ENCODE measurements at places on chromosomes 11 and 22.

GRCh38 chr11:110069158-110069737 is 23.9 kb upstream of the ZC3H12C start:
- DNase-seq, result peak; percentile 37

GRCh38 chr11:89184021-89184420 is 6.3 kb downstream of the TYR start:
- no peak for DNase-seq

DNA sequence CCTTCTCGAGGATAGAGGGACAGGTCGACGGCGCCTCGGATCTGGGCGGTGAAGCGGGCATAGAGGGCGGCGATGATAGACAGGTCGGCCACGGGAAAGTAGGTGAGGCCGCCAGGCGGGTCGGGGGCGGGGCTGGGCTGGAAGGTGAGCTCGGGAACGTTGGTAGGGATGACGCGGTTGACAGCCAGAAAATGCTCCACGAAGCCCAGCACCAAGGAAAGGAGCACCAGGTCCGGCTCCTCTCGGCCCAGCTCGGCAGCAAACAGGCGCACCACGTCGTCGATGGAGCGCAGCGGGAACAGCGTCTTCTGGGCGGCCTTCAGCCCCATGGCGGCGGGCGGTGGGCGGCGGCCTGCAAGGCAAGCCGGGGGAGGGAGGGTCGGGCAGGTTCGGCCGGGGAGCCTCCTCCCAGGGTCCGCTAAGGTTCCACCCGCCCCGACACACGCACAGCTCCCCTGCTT is 540 bp downstream of the MEN1 start:
- DNase-seq, result no peak

DNA sequence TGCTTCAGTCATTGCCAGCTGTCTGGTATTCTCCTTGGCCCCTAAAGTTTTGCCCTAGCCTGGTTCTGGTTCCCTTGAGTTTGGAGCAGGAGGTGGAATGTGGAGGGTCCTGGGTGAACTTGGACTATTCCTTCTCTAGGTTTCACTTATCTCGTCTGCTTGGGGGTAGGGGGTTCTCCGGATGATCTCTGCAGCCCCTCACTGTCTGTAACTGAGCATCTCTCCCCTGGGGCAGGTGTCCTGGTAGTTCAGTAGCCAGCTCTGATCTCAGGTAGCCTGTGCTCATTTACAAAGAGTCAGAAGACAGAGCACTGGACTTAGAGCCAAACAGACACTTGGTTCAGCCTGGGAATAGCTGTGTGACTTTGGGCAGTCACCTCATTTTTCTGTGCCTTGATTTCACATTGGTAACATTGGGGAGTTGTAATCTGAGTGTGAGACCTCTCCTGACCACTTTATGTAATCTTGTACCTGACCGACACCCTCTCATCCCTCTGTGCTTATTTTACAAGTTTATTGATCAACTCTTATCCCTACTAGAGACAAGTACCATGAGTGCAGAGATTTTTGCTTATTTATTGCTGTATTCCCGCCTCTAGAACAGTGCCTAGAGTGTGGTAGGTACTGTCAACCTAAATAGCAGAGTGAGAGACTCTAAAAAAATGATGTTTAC is 804 bp downstream of the CCDC134 start:
- DNase-seq, result no peak

DNA sequence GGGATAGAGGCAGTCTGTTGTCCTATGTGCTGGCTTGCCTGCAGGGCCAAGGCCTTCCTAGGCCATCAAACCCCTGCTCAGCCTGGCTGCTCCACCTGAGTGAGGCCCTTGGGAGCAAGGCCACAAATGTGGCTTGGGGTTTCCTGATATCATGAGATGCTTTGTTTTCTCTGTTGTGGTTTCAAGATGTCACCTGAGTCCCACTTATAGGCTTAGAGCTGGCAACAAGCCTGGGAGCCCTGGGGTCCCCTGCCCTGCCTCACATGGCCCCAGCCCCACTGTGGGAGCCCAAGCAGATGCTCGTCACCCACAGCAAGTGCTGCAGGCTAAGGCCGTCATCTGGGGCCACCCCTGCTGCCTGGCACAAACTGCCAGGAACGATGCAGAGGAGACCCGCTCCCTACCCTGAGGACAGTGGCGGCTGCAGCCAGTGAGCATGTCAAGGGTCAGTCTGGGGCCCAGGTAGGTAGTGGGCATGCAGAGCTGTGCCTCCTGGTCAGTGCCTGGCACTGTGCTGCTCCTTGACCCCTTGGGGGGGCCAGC is 75.4 kb upstream of the KCNQ1OT1 start:
- no peak for DNase-seq

- peak; percentile 60 for DNase-seq
These were observed at the start of gene P2RY2 for GRCh38 chr11:73218106-73218829. Gene P2RY2 (plus strand): TSS chr11:73218281. CDS start chr11:73234160, 15,879 bp downstream.

- DNase-seq, result no peak
These were observed 204.9 kb downstream of the CSNK2A3 start for GRCh38 chr11:11148104-11148509.

DNA sequence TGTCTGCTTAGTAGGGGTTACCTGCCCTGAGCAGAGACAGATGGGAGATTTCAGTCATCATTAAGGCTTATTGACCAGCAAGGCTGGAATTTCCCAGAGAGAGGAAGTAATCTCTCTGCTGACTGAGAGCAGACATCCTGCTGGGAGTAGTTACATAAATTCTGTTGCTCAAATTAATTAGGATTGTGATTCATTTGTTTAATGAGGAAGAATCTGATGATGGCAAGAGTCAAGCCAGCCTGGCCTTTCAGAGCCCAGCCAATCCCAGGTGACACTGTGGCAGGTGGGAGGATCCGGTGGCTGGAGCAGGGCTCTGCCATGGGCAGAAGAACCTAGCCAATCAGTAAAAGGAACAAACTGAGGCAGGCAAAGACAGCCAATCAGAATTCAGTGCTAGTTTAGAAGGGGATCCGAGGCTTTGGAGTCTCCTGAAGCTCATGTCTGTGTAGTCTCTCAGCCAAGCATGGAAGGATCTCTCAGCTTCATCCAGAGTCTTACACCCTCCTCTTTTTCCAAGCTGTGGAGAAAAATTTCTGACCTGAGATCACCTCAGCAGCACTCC is 61.2 kb upstream of the CHST1 start:
- no peak for DNase-seq

DNA sequence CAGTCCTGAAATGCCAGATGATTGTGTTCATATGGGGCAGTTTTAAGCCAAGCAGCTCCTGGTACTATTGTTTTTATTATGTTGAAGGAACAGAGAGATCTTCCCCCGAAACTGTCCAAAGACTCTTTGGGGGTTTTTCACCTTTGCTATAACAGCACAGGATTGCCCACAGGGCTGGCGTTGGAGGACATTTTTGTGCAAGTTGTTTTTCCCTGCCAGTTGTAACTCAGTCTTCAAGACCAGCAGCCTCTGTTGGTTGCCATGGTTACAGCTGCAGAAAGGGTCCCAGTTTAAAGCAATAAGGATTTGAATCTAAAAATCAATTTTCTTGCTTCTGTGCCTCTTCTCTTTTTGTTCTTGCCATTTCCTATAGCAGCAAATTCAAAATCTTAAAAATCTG is 45.4 kb upstream of the YWHAH start:
- DNase-seq, result no peak

GRCh38 chr11:88424881-88425280 is 87.3 kb upstream of the CTSC start:
- no peak for DNase-seq

- no peak for DNase-seq
These were observed 417.9 kb upstream of the DDI1 start for GRCh38 chr11:103618528-103618927.

All from CD4-positive, alpha-beta T cell treated with Interleukin-4 for 1 hour (primary cell).